ENCODE measurements at places on chromosomes 5 and 9. TPM values are rescaled to one million over a fixed set of nuclear protein-coding genes. Genes with fewer than 3 reads are reported as not detected.

The BNC2 gene
- 26.7 TPM for total RNA-seq

The ERBIN gene
- 50.3 TPM for total RNA-seq

The C5orf52 gene
- not detected for total RNA-seq

The FAM120AOS gene
- total RNA-seq: 76.3 TPM

The MRNIP gene
- total RNA-seq: 32.8 TPM

The FSTL4 gene
- total RNA-seq: not detected

The ZNF454 gene
- total RNA-seq: 1.3 TPM

The IL4 gene
- not detected for total RNA-seq

The LCN1 gene
- total RNA-seq: not detected

The PCDHGB7 gene
- total RNA-seq: 10.4 TPM

The PCDHGB1 gene
- total RNA-seq: 1.7 TPM

The ZNF462 gene
- 10.3 TPM for total RNA-seq

The SLC6A19 gene
- not detected for total RNA-seq

The RBM18 gene
- total RNA-seq: 8.1 TPM

The SHOC1 gene
- total RNA-seq: not detected

The HEXB gene
- total RNA-seq: 89.3 TPM

The ADAMTS6 gene
- total RNA-seq: 1.9 TPM

The ENTPD8 gene
- not detected for total RNA-seq

The HRCT1 gene
- 9.5 TPM for total RNA-seq

The PCDHB3 gene
- total RNA-seq: 3.8 TPM

The PTGDS gene
- total RNA-seq: 15.5 TPM

The NR5A1 gene
- not detected for total RNA-seq

The FAM221B gene
- total RNA-seq: not detected

The CCNJL gene
- 0.16 TPM for total RNA-seq

The TLR4 gene
- total RNA-seq: 54.1 TPM

The BRD8 gene
- 40.5 TPM for total RNA-seq

The TCERG1 gene
- total RNA-seq: 120 TPM

The PCDHGA3 gene
- total RNA-seq: 1.9 TPM

The THG1L gene
- total RNA-seq: 13.2 TPM

The PCDHB2 gene
- total RNA-seq: 2.3 TPM

The KIF24 gene
- total RNA-seq: 0.57 TPM

The LHX3 gene
- not detected for total RNA-seq

The TRIP13 gene
- 2.4 TPM for total RNA-seq

The HACD4 gene
- total RNA-seq: 9.3 TPM

The GLIPR2 gene
- total RNA-seq: 26.4 TPM

The PAEP gene
- not detected for total RNA-seq

The SLC1A1 gene
- 7.5 TPM for total RNA-seq

The RORB gene
- 2.6 TPM for total RNA-seq

The LHX2 gene
- not detected for total RNA-seq

The PCDHGA7 gene
- 3.2 TPM for total RNA-seq

The RAPGEF6 gene
- total RNA-seq: 19.8 TPM

The SETX gene
- total RNA-seq: 74.6 TPM
